ENCODE measurements at places on chromosomes 6 and 20.

GRCh38 chr6:127514773-127515227, 4.3 kb downstream of the MTCL3 start:
- no peak for DNase-seq

DNA sequence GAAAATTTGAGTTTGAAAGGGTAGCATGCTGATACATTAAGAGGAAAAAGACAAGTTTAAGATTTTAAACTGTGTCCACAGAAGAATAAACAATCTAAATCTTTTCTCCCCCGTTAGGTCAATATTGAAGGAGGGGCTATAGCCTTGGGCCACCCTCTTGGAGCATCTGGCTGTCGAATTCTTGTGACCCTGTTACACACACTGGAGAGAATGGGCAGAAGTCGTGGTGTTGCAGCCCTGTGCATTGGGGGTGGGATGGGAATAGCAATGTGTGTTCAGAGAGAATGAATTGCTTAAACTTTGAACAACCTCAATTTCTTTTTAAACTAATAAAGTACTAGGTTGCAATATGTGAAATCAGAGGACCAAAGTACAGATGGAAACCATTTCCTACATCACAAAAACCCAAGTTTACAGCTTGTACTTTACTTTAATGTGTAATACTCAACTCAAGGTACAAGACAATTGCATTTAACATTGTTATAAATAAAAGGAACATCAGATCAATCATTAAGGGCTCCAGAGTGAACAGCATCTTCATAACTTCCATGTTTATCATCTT, 10.8 kb downstream of the TCP1 start:
- DNase-seq = no peak

- DNase-seq = no peak
Observed at GRCh38 chr6:4852938-4853337, 76.7 kb downstream of the CDYL start.

GRCh38 chr20:24837781-24838450, 111.2 kb upstream of the CST7 start:
- no peak for DNase-seq

- no peak for DNase-seq
Observed at GRCh38 chr6:125790358-125791150, at the start of gene NCOA7. Gene NCOA7, plus strand, starts transcription at chr6:125790960. Its CDS starts 24,395 bp downstream, at chr6:125815355.

GRCh38 chr6:155377061-155377460, 62.8 kb upstream of the TFB1M start:
- DNase-seq = no peak

- no peak for DNase-seq
Observed at GRCh38 chr6:148263010-148263409, 79.6 kb upstream of the SASH1 start.

DNA sequence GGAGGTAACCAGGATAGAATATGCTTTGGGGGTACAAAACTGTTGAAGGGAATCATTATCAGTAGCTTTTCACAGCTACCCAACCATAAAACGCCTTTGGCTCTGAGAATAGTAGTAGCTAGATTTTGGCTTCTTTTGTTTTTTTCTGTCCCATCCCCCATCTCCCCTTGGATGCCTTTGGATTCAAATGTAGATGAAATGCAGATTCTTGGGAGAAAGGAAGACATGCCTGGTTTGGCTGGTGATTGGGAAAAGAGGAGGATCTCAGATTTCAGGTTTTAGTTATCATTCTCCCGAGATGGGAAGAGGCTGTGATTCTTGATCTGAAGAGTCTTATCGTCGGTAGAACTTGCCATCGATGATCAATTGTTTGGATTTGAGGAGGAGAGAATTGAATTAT, 3.5 kb upstream of the CDYL start:
- no peak for DNase-seq

DNA sequence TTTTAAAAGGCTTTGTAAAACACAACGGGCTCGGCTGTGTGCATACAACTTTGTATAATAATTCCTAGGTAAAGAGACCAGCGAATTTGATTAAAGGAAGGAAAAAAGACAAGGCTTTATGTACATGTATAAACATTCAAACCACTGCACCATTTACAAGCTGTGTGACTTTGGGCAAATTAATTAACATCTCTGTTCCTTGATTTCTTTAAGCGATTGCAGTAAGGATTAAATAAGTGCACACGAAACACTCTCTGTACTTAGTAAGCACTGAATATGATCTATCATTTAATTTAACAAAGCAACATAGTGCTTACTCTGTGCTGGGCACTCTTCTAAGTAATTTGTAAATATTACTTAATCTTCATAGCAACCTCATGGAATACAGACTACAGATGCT, 19.5 kb upstream of the OCSTAMP start:
- DNase-seq = no peak

GRCh38 chr6:101236709-101237108, 156.8 kb upstream of the GRIK2 start:
- DNase-seq = no peak

- DNase-seq = no peak
Observed at GRCh38 chr6:9292975-9293374, 857.6 kb upstream of the SLC35B3 start.

GRCh38 chr20:58850693-58851174, at the start of gene GNAS-AS1:
Gene GNAS-AS1, minus strand, starts transcription at chr20:58850902.
- peak; percentile 86 for DNase-seq

- DNase-seq = no peak
Observed at GRCh38 chr6:161082215-161082614, 90.6 kb downstream of the MAP3K4 start.

GRCh38 chr6:134637847-134638437, 312.0 kb downstream of the ALDH8A1 start:
- no peak for DNase-seq

GRCh38 chr20:51169813-51170212, 146.9 kb upstream of the KCNG1 start:
- no peak for DNase-seq

- DNase-seq = no peak
Observed at GRCh38 chr6:153129873-153130514, 1.1 kb downstream of the RGS17 start.

DNA sequence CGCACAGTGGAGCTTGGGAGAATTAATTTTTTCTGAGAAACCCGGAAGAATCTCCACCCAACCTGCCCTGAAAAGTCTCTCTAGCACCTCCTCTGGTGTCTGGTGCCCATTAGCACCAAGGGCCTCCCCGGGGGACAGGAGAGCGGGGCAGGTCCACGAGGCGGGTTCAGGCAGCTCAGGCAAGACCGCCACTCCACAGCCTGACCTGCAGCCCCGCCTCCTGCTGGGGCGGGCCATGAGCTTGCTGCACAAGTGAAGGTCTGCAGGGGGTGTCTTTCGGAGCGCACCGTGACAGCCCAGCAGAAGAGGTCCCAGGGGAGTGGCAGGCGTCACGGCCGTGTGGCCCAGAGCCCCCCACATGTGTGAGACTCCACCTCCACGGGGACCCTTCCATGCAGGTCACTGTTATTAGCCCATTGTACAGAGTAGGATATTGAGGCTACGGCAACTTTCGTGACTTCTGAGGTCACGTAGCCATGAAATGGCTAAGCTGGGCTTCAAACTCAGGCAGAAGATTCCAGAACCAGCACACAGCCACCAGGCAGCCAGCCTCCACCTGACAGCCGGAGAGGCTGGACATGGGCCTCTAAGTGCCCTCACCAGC, 63.9 kb upstream of the SLCO4A1 start:
- no peak for DNase-seq

DNA sequence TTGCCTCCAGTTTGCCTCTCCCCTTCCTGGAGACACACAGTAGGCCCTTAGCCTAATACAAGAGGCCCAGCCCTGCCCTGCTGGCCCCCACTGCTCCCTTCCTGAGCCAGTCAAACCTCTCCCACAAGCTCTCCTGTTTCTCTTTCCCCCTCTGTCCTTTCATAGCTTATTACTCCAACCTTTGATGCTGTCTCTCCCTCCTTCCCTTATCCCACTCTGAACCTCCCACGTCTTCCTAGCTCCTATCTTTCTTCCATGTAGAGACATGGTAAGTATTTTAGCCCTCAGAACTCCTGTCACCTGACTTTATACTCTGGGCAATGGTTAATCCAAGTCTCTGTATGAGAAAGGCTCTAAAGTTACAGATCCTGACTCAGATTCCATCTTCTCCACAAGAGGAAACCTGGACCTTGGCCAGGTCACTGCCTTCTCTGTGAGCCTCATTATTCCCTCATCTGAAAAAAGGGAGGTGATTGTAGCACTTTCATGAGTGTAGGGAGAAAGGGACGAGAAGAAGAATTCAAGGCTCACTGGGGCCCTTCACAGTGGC, 6.7 kb downstream of the TGIF2 start:
- no peak for DNase-seq

- DNase-seq = no peak
Observed at GRCh38 chr6:7697432-7697819, 28.5 kb upstream of the BMP6 start.
